ENCODE measurements at places on chromosomes 6 and 20. TPM values are rescaled to one million over a fixed set of nuclear protein-coding genes. Genes with fewer than 3 reads are reported as not detected.

DNA sequence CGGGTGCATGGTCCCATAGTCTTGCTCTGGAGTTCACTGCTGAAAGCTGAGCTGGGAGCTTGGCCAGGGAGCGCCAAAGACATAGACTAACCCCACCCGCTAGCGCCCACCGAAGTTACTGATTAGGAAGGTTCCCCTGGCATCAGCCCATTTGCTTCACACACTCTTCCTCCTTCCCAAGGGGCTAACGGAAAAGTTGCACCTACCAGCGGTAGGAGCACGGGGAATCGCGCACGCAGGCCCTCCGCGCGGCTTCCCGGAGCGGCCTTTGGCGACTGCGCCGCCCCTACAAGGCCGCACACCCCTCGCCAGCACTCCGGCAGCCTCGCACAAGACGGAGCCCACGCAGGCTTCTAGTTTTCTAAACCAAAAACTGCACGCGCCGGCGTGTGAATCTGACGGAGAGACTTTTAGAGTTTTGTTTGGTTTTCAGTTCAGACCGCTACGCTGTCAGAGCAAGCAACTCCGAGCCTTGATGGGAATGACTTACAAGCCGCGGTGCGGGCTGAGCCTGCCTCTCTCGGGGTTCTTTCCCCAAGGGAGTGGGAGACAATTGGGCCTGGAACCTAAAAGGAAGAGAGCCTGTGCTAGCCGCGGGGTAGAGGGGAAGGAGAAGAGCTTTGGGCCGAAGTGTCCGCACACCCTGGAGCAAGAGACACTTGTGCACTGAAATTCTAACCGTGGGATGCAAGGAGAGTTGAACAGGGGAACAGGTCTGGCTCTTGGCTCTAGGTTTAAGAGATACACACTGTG is 891 bp upstream of the POU3F2 start:
- peak; percentile 48 for DNase-seq

- DNase-seq = no peak
Measured at GRCh38 chr6:57313009-57313408, 4.4 kb upstream of the PRIM2 start.

Gene HLA-DPB1
- total RNA-seq = 4.7 TPM

- no peak for DNase-seq
Measured at GRCh38 chr6:132458887-132459604, 53.9 kb downstream of the STX7 start.

- no peak for DNase-seq
Measured at GRCh38 chr6:137487869-137488149, 6.4 kb downstream of the OLIG3 start.

- DNase-seq = no peak
Measured at GRCh38 chr6:15929685-15930084, 199.2 kb upstream of the MYLIP start.

DNA sequence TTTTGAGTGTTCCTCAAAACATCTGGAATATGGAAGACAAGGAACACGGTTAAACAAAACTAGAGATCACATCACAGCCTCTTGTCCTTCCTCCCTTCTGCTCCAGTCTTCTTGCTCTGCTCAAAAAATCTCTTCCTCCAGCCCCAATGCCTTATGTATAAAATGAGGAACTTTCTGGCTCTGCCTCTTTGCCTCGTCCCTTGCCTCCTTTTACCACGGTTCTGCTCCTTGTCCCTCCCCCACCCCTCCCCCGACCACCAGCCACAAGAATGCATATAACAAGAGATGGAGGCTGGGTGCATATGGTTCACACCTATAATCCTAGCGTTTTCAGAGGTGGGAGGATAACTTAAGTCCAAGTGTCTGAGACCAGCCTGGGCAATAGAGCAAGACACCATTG is 43.6 kb downstream of the PLAGL2 start:
- DNase-seq = no peak

DNA sequence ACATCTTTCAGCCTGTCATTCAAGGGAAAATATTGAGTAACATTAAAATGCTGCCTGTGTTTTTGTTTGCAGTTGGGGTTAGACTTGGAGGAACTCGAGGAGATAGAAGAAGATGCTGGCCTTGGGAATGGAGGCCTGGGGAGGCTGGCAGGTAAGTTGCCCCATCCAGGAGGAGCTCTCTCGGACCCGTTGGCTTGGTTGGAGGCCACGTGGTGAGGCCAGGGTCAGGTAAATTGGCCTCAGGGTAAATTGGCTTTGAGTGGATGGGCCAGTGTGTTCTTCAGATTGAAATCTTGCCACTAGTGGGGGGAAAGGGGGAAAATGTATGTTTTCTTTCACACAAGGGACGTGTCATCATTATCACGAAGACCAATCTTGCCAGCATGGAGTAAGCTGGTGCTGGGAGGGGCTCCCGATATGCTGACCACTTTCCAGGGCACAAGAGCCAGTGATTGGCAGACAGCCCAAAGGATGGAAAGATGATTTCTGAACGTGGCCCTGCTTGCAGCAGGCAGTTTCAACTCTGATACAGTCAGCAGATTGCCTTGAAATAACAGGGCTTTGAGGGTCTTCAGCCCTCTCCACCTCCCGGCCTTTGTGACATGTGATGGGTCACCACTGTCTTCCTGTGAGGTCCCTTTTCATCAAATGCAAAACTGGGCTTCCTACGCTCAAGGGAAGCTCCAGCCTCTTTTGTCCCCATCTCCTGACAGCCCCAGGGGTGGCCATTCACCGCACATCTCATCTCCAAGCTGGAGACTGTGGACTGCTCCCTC is 21.4 kb downstream of the PYGB start:
- no peak for DNase-seq

GRCh38 chr6:144134176-144134575 is 16.1 kb upstream of the STX11 start:
- no peak for DNase-seq

DNA sequence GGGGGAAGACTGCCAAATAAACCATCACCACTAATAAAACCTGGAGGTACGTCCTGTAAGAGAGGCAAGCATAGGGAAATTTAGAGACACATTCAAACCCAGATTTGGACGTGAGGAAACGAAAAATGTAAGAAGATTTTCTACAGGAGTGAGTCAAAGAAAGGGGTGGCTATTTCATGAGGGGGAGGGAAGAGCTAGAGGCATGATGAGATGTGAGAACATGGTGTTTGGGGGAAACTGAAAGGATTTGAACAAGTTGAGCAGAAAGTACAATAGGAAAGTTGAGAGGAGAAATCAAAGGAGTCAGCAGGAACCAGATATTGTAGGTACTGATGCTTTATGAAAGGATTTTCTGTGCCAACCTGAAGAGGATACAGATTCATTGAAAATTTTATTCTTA is 179.1 kb upstream of the HS3ST5 start:
- no peak for DNase-seq

- no peak for DNase-seq
Measured at GRCh38 chr6:31615748-31616147, 714 bp downstream of the AIF1 start.

Gene BAK1
- total RNA-seq = 11.5 TPM

Gene DUSP15
- 19.3 TPM for total RNA-seq

DNA sequence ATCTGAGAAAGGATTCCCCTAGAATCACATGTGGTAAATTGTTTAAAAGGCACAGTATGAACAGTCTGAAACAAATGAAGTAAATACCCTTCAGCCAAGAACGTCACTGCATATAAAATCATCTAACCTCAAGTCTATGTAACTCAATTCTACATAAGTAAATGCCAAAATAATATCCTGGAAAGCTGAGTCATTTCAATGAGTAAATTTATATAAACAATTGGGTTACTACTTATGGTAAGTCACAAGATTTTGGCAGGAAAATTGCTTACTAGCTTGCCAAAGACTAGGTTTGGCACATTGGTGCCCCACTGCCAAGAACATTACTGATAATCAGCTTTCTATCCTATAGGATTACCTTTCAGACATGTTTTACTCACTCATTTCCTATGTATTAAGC is 8.4 kb downstream of the GMDS start:
- DNase-seq = no peak

- DNase-seq = peak; percentile 62
Measured at GRCh38 chr6:110357664-110358552, at the start of gene METTL24. TSS of gene METTL24 (minus strand) at chr6:110358349. CDS start at chr6:110358272, 77 bp downstream.

GRCh38 chr20:45972500-45973183 is 639 bp upstream of the ZNF335 start:
- no peak for DNase-seq

DNA sequence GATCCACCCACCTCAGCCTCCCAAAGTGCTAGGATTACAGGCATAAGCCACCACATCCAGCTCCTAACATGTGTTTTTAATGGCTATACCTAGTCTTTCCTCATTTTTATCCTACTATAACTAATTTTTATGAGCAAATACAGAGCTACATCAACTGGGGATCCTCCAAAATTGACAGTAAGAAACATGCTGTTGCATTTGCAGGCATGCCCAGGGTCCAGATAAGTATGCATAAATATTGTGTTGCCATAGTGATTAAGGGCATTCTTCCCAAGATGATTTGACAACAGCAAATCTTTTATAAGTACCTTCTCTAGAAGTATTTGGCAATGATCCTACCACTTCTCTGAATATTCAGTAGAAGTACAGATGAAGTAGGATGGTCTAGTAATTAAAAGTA is 41.9 kb upstream of the MOXD1 start:
- no peak for DNase-seq

DNA sequence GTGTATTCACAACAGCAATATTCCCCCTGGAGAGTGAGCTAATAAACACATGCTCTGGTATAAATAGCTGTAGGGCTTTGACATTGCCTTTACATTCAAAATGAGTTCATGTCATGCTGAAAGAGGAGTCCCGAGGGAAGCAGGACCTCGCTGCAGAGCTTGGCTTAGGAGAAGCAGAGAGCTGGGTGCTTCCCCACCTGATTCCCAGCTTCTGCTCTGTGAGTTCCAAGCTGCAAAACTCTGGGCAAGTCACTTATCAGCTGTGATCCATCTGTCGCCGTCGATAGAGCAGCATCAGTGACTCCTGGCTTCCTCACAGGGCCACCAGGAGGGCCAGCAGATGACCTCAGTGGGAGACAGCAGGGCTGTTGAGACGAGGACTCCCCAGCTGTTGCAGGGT is 241.8 kb downstream of the ANKRD60 start:
- DNase-seq = peak; percentile 60

GRCh38 chr6:149961728-149962425 is 1.9 kb upstream of the ULBP1 start:
- DNase-seq = no peak

DNA sequence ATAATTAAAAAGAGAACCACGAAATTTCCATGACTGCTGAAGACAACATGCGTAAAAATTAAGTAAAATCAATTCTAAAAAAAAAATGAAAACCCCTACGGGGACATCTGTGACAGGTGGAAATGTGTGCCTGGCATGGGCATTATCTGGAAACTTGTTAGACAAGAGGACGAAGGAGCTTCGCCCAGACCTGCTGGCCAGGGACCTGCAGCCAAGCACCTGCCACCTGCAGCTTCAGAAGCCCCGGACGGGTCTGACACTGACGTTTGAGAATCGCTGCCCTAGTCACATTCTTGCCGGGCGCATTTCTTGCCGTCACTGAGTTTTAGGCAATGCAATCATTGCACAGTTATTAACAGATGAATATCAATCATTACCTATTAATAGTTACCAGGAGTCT is 140.3 kb downstream of the SMOC2 start:
- no peak for DNase-seq

DNA sequence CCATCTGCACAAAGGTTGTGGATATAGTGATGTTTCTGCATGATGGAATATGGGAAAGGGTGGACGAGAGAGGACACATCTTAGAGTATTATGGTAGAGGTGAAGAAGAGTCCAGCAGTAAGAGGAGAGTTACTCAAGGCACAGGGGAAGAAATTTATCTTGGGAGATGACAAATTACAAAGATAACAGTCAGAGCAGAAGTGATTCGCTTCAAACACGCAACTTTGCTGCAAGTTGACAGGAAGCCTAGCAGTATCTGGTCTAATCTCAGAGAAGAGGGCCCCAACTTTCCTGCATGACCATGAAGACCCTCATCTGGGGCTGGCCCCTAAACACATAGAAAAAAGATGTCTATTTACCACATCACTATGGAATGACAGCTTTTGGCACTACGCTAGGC is 1.2 kb upstream of the CALHM6 start:
- DNase-seq = no peak

- DNase-seq = no peak
Measured at GRCh38 chr6:115396112-115396906, 664.4 kb downstream of the FRK start.

DNA sequence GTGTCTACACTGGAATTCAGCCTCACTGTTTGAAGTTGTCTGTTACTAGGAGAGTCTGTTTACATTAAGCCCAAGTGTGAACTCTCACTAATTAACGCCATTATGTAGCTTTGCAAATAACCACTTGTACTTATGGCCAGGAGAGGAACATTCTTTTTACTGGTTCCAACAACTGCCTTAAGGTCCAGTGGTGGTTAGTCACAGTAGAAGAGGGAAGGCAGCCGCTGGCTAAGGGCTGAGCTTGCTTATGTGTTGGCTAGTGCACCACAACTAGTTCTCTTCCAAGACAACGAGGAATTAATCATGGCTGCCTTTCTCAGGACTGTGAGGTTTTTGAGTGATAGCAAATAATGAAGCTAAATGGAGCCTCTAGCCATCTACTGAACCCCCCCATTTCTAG is 14.9 kb upstream of the SLC22A23 start:
- DNase-seq = no peak

- DNase-seq = no peak
Measured at GRCh38 chr6:104281370-104281769, 578.3 kb downstream of the HACE1 start.

GRCh38 chr6:136816656-136817055 is 5.7 kb upstream of the PEX7 start:
- DNase-seq = no peak

Gene RBPJL
- total RNA-seq = not detected

DNA sequence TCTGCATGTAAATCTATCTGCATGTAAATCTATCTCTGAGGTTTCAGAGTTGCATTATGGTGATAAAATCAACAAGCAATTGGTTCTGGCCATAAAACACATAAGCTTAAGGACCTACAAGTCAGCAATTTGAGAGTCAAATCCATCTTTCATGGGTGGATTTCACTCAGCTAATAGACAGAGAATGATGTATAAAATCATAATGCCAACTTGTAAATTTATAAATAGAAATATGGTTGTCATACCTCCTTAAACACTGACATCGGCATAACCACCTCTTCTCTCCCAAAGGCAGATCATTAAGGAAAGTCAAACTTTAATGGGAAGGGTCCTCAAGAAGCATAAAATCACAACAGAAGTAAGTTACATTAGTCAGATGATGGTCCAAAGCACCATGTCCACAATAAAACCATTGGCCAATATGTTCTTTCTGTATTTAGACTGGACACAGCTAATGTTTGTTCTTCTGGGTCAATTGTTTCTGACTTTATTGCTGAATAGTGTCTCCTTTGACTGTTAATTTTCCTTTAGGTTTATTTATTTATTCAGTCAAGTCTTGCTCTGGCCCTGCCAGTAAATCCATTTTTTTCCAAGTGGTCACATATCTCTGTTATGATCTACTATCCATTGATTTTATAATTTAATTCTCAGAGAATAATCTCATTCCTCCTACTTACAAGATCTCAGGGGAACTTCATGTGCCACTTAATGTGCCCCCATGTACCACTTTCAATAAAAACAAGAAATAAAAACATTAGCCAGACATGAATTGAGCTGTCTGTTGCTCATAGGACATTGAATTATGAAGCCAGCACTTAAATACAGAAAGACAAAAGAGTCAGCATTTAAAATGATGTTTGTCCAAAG is 382.9 kb upstream of the IRAK1BP1 start:
- no peak for DNase-seq
